ENCODE measurements at places on chromosomes 3 and 15. TPM values are rescaled to one million over a fixed set of nuclear protein-coding genes. Genes with fewer than 3 reads are reported as not detected.

The ECT2 gene
- 7.7 TPM for total RNA-seq

The CTXN2 gene
- not detected for total RNA-seq

- DNase-seq = no peak
Measured at GRCh38 chr15:93706495-93707292, 524.7 kb upstream of the MCTP2 start.

- peak; percentile 46 for DNase-seq
Measured at GRCh38 chr15:62835351-62835750, 207.2 kb upstream of the TPM1 start.

- no peak for DNase-seq
Measured at GRCh38 chr15:48710952-48711495, 65.5 kb upstream of the FBN1 start.

GRCh38 chr15:34436126-34436955 lies 1.3 kb downstream of the GOLGA8A start:
- DNase-seq = peak; percentile 72

The LMLN gene
- total RNA-seq = 4.1 TPM

DNA sequence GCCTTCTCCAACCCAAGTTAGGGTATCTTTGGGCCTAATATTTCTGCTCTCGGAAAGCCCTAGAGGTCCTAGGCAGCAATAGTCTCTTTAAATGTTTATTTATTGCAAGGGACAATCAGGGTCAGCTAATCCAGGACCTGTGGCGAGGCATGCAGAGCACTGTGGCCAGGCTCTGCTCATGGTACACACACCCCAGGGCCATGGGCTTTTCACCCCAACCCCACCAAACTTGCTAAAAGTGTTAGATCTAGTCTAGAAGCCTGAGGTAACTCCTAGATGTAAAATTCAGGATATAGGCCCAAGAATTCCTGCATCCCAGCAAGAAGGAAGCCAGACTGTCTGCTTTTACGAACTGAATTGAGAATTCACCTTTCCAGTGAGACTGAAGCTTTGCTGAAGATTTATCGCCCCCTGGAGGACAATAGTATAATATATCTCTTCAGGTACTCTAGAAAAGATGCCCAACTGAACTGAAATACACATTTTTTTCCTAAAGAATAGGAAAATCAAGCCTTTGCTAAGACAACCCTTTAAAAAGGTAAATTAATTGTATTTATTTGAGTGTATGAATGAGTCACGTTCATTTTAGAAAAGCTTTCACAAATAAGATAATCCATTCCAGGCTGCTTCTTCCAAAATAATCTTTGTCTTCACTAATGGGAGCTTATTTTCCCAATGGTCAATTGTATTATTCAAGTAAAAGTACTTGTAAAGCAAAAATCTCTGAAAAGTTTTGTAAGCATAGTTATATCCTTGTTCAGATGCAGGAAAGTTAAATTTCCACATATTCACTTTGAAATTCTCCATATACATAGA lies 89.8 kb downstream of the LRRC3B start:
- no peak for DNase-seq

- no peak for DNase-seq
Measured at GRCh38 chr15:32637704-32638103, 3.8 kb upstream of the SCG5 start.

- no peak for DNase-seq
Measured at GRCh38 chr3:141940194-141940776, 63.8 kb downstream of the ATP1B3 start.

DNA sequence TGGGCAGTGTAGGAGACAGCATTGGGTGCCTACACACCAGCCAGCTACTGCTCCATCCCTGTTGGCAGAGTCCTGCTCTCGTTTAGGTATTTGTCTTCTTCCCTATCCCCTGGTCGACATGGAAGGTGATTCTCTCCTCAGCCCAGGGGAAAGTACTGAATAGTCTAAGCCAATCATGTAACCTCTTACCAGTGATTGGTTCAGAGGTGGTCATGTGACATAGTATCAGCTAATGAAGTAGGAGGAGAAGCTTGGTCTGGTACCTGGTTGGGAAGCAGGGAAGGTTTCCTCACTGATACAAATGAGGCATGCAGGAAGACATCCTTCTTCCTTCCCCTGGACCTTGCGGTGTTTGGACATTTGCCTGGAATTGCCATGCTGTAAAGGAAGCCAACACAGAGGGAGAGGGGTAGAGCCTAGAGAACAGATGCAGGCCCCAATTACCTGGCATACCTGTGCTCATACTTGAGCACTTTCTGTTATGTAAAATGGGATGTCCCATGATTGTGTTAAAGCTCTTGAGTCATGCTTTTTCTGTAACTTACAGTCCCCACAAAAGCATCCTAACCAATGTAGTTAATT lies 32.7 kb upstream of the RASGRP1 start:
- DNase-seq = no peak

GRCh38 chr15:67146875-67147381 lies 81.5 kb downstream of the SMAD3 start:
- peak; percentile 49 for DNase-seq

DNA sequence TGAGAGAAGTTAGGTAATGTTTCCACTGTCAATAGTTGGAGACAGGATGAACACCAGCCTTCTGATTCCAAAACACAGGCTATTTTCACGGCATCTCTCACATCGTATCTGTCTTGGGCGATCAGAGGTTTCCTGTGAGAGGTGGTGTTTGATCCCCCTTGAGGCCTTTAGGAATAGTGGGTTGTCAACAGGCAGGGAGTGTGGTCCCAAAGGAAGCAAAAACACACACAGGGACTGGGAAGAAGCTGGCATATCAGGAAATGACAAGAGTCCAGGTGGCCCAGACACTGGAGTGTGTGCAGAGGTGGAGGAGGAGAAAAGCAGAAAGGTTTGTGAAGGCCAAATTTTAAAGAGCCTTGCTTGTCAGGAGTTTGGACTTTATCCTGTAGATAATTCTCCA lies 6.6 kb upstream of the MAGEF1 start:
- no peak for DNase-seq

The TTC21A gene
- total RNA-seq = 1.3 TPM

DNA sequence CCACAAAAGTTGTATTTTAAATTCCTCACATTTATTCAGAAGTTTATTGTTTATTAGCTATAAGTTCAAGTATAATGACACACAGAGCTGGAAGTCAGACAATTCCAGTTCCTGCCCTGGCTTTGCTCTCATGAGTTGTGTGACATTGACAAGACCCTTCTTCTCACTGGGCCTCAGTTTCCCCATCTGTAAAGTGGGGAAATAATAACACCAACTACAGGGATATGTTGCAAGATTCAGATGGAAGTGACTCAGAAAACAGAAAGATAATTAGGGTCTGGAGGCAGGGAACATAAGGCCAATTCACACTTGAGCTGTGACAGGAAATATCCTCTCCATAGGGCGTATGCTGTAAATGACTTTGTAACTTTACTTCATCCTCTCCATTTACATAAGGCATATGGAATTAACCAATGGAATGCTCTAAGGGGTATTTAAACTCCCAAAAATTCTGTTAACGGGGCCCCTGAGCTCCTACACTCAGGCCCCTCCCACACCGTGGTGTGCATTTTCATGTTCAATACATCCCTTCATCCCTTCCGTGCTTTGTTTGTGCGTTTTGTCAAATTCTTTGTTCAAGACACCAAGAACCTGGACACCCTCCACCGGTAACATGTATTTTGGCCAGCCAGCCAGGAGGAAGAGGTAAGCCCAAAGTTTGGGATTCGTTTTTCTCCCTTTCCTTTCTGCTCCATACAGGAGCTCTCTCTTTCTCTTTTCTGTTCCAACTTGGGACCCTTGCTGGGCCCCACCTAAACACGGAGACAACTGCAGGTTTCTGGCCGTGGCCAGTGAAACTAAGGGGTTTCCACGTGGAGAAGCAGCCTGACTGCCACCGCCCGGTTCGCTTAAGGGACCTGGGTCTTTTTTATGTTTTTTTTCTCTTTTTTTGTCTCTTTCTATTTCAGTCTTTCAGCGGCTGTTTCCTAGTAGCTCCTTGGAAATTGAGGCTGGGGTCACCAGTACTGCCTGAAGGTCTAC lies 16.9 kb downstream of the CYP11A1 start:
- DNase-seq = no peak

The GPR87 gene
- total RNA-seq = not detected

DNA sequence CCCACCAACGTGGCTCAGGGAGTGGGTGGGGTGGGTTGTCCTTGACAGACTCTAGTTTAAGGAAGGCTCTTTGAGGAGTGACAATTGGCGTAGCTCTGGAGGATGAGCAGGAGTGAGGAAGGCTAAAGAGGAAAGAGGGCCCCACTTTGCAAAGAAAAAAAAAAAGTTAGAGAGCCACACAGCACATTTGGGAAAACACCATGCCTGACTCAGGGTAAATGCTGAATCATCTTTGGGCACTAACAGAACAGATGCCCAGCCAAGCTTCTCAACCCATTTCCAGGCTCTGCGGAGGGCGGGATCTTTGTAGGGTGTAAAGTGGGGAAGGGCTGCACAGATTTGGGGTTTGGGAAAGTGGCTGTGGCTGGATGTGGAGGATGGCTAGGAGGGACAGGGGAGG lies 179.1 kb upstream of the RGMA start:
- DNase-seq = no peak

The ATP11B gene
- total RNA-seq = 42.8 TPM

GRCh38 chr3:100879195-100879810 lies 113.9 kb downstream of the ABI3BP start:
- DNase-seq = no peak

DNA sequence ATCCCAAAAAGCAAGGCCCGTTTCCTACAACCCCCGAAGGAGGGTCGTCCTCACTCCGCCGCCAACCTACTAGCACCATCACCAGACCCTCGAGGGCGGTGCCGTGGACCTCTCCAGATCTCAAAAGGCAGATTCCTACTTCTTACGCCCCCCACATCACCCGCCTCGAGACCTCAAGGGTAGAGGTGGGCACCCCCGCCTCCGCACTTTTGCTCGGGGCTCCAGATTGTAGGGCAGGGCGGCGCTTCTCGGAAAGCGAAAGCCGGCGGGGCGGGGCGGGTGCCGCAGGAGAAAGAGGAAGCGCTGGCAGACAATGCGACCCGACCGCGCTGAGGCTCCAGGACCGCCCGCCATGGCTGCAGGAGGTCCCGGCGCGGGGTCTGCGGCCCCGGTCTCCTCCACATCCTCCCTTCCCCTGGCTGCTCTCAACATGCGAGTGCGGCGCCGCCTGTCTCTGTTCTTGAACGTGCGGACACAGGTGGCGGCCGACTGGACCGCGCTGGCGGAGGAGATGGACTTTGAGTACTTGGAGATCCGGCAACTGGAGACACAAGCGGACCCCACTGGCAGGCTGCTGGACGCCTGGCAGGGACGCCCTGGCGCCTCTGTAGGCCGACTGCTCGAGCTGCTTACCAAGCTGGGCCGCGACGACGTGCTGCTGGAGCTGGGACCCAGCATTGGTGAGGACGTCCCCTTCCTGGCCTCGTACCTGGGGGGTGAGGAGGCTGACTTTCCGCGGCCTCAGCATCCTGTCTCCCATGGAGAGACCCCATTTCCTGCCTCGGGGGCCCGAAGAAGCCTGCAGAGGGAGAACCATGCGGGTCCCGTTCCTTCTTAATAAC lies at the start of gene MYD88:
TSS of gene MYD88 (plus strand) at position 313 of the 842 bp plus-strand sequence. CDS start at position 353, 40 bp downstream.
- peak; percentile 89 for DNase-seq

GRCh38 chr15:81491414-81492096 lies 117.5 kb upstream of the TMC3 start:
- no peak for DNase-seq

GRCh38 chr3:160052385-160053047 lies 63.9 kb downstream of the IL12A start:
- no peak for DNase-seq

GRCh38 chr3:109784852-109785631 lies 447.7 kb upstream of the DPPA4 start:
- DNase-seq = no peak

GRCh38 chr15:99117563-99118257 lies 12.8 kb downstream of the SYNM start:
- DNase-seq = no peak

The LINGO1 gene
- total RNA-seq = 0.84 TPM

The CHRNA7 gene
- total RNA-seq = 0.28 TPM

DNA sequence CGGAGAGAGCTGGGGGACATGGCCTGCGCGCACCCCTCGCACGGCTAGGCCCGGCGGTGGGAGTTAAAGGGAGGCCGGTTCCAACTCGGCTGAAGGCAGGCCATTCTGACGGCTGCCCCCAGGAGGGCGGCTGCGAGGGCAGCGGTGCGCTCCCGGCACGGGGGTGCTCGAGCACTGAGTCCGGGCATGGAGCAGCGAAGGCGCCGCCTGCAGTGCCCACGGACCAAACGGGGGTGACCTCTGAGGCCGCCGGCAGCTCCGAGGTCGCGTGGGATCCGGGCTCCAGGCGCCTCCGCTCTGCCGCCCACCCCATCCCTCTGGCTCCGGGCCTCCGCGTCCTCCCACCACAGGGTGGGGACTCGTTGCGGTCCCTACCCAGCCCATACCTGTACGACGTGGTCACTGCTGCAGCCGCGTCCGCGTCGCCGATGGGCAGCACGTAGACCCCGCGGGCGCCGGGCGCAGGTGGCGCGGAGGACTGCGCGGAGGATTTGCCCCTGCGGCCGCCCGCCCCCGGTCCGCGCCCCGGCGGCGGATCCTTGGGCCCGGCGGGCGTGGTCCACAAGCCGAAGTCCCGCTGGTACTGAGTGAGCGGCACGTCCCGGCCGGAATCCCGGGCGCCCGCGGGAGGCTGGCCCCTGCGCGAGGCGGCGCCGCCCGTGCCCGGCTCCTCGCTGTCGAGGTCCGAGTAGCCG lies 469 bp downstream of the MAP6D1 start:
- peak; percentile 27 for DNase-seq

The DUOX2 gene
- 0.19 TPM for total RNA-seq

The PARP6 gene
- 33.8 TPM for total RNA-seq

DNA sequence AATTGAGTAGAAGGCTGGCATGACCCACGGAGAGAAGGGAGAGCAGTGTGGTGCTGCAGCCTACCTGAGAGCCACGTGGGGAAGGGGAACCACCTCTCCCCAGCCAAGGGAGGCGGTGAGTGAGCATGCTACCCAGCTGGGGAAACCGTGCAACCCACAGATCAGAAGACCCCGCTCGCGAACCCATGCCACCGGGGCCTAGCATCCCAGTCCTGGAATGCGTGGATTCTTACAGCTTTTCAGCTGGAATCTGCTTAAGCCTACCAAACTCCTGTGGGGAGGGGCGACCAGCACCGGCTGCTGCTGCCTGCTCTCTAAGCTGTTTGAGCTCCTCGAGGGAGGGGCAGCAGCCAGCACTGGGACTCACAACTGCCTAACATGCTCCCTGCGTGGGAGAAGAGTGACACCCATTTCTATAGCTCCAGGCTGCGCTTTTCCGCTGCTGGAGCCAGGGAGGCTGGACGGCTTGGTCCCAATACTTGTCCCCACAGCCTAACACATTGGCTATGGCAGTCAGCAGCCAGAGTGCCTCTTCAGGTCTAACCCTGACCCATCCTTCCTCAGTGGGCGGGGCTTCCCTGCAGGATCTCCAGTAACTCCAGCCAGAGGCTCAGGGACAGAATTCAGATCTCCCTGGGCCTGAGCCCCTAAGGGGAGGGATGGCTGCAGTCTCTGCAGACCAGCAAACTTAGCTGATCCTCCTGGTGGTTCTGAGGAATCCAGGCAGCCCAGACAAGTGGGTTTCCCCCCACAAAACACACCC lies 20.0 kb upstream of the TEX55 start:
- no peak for DNase-seq

The STRIT1 gene
- 0.37 TPM for total RNA-seq

The DISP2 gene
- 0.90 TPM for total RNA-seq
